Activated CD4-positive, CD25-positive, alpha-beta regulatory T cell treated with anti-CD3 and anti-CD28 coated beads, Interleukin-2, amount 50 U/mL, for 72 hours (primary cell): ENCODE measurements at places on chromosomes 6 and 20.

- DNase-seq: no peak
These were observed 286.7 kb downstream of the PRL start for GRCh38 chr6:22010102-22010501.

- DNase-seq: no peak
These were observed 56.2 kb downstream of the SLC22A2 start for GRCh38 chr6:160202411-160202810.

DNA sequence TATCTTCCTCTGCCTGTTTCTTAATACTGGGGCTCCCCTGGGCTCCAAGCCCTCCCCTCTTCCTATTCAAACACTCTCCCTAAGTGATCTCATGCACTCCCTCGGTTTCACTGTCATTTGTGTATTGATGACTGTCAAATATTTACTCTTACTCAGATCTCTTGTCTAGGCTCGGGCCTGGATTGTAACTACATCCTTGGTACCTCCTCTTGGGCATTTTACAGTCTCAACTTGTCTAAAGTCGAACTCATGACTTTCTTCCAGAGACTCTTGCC is 189.4 kb upstream of the PRDM1 start:
- DNase-seq: no peak

- no peak for DNase-seq
These were observed 200.3 kb downstream of the ANKRD60 start for GRCh38 chr20:58028123-58028522.

DNA sequence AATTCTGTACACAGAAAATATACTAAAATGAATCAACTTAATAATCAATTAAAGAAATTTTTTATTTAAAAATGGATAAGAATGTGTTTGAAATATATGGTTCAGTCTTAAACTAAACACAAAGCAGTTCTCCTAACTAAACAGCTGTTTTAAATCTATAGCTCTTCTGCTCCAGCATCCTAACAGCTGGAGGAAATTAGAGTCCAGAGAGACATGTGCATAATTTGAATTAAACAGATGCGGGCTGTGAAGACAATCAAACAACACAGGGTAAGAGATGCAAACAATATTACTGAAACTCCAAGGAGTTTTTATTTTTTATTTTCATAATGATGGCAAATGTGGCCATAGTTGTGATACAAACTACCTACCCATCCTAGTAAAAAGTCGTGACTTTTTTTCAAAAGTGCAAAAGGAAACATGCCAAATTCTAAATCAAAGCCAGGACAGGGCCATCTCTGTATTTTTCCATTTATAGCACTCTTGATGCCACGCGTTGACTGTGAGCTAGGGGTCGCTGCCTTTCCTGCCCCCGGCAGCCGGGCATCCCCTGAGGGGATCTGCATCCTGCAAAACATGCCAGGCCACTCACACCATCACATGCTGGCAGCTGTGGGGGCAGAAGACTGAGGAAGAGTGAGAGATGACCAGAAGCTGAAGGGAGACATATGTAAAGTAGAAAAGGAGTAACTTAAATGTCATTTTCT is 310.6 kb downstream of the PRKN start:
- DNase-seq: no peak

DNA sequence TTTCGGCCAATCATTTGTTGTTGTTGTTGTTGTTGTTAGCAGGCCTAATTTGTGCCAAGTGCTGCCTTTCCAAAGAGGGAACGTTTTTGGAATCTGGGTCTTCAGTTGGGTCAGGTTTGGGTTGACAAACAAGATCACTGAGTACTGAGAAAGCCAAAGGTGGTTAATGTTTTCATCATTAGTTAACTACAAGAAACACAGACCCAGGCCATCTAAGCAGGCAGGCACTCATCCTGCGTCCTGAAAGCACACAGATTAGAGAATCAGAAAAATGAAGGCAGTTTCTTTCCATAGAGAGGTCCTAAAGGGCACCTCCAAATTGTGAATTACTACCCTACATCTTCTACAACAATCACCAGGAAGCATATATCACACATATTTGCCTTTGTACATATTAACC is 15.1 kb upstream of the SIRPG start:
- no peak for DNase-seq
